ENCODE measurements at places on chromosomes 11 and 22.

- no peak for DNase-seq
Measured at GRCh38 chr11:43269254-43269918, 42.4 kb upstream of the API5 start.

DNA sequence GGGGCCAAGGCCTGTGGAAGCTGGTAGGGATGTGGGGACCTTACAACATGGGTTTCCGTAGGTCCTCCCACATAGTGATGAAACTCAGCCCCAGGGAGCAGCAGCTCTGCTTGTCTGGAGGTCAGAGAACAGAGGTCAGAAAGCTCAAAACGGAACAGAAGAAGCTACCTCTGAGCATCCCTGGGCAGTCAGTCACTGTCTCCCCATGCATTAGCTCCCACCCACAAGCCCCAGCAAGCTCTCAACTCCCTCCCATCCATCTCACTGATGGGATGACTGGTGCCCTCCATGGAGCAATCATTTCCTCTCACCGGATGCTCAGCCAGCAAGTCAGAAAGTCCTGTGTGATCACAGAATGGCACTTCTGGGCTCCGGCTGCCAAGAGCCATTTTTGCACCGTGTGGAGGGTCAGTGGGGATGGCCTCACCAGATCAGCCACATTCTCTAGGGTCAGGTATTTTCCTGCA is 1.9 kb downstream of the TPP1 start:
- DNase-seq = no peak

DNA sequence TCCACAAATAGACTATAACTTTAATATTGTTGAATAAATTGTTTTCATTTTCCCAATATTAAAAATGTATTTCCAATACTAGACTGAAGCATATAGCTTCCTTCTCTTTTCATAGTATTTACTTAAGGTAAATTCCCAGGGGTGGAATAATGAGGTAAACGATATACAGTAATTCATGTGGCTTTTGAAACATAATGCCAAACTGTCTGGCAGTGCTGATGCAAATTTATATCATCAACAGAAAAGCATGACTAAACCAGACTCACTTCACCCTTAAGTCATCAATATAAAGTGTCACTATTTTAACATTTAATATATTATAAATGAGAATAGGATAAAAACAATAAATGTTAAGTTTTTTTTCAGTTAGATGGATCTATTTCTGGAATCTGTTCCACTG is 13.6 kb downstream of the C2CD3 start:
- DNase-seq = no peak

DNA sequence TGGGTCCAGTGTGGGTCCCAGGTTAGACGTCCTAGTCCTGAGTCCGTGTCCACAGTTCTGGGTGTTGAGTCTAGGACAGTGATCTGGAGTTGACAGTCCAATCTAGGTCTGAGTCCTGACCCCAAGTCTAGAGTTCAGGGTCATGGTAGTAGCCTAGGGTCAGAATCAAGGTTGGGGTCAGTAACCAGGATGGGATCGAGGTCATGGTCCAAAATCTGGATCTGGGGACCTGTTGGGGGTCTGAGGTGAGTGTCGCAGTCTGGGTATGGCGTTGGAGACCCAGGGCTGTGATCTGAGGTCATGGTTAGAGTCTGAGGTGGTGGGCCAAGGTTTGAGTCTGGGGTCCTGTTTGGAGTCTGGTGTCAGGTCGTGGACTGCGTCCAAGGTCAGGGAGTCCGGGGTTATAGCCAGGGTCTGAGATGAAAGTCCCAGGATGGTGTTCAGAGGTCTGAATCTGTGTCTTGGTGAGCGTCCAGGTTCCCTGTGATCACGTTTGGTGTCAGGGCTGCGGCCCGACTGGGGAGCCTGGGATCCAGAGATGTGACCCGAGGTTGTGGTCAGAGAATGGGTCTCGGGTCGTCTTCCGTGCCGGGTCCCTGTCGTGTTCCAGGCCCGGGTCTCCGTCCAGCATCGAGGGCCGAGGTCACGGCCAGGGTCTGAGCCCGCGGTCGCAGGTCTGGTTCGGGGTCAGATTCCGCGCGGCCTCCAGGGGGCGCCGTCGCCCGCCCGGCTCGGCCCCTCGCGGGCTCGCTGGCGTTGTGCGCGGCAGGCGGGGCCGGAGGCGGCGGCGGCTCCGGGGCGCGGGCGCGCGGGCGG is 432 bp upstream of the GRK2 start:
- peak; percentile 79 for DNase-seq

DNA sequence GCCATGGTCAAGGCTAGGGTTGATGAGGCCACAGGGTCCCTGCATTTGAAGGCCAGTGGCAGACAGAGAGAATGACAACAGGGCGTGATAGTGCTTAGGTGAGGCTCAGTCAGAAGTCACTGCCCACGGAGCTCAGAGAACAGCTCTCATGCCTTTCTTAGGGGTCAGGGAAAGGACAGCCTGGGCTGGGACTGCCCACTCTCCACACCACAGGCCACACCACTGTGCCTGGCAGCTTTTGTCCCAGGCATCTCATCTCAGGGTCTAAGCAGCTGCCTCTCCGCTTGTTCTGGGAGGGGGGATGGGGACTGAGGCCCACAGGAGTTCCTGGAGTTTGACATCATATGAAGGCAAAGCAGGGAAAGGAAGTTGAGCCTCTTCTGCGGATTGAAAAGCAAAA is 150.2 kb upstream of the B3GAT1 start:
- no peak for DNase-seq

- DNase-seq = no peak
Measured at GRCh38 chr22:35156945-35157344, 91.0 kb downstream of the ISX start.

Data from activated CD4-positive, alpha-beta T cell treated with anti-CD3 and anti-CD28 coated beads, Interleukin-2, Interleukin-4, amounts not matched to agents 100 ng/mL and 50 ng/mL, durations not matched to agents 16 hours and 8 hours (primary cell).